ENCODE measurements at places on chromosomes 4 and X.

- peaks cover 16% of the 10 kb centered on the region for H3K4me1 ChIP-seq
- no peaks in the 10 kb centered on the region for H3K27me3 ChIP-seq
- H3K36me3 ChIP-seq = peaks cover 16% of the 10 kb centered on the region
- no peak overlapping the region for H3K4me3 ChIP-seq
These were observed 171.4 kb downstream of the SH3KBP1 start for GRCh38 chrX:19715711-19716638.

DNA sequence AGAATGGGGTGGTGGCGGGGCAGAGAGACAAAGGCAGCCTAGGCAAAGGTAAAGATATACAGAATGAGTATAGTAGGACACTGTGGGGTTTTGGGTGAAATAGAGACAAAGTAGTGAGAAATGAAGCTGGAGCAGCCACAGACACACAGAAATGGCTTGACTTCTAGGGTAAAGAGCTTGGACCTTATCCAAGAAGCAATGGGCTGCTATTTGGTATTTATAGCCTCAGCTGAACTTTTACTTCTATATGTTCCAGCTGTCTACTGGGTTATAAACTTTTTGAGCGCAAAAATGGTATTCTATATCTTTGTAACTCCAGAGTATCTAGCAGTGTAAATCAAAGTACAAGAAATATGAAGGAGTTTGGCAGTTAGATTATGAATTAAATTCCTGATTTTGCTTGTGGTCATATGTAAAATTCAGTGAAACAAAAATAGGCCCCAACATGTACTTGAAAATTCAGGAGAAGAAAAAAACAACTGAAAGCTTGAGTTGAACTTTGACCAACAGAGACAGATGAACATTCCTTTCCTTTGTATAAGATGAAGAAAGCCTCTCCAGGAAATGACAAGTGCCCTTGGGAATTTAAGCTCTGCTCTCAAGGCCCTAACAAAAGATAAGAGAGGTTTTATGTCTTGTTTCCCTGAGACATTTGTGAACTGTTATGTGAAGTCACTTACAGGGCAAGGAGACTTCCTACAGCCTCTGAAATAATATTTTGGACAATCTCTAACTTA is 354.1 kb downstream of the CHIC1 start:
- no peaks in the 10 kb centered on the region for H3K27me3 ChIP-seq
- H3K4me1 ChIP-seq = no peaks in the 10 kb centered on the region
- H3K36me3 ChIP-seq = no peaks in the 10 kb centered on the region
- no peak for DNase-seq
- no peak overlapping the region for H3K4me3 ChIP-seq

GRCh38 chr4:17535242-17535641 is 20.3 kb downstream of the CLRN2 start:
- H3K36me3 ChIP-seq = no peaks in the 10 kb centered on the region
- H3K4me3 ChIP-seq = no peak overlapping the region
- no peak overlapping the region for H3K27ac ChIP-seq
- DNase-seq = no peak
- peaks cover 4% of the 10 kb centered on the region for H3K27me3 ChIP-seq
- no peaks in the 10 kb centered on the region for H3K4me1 ChIP-seq

DNA sequence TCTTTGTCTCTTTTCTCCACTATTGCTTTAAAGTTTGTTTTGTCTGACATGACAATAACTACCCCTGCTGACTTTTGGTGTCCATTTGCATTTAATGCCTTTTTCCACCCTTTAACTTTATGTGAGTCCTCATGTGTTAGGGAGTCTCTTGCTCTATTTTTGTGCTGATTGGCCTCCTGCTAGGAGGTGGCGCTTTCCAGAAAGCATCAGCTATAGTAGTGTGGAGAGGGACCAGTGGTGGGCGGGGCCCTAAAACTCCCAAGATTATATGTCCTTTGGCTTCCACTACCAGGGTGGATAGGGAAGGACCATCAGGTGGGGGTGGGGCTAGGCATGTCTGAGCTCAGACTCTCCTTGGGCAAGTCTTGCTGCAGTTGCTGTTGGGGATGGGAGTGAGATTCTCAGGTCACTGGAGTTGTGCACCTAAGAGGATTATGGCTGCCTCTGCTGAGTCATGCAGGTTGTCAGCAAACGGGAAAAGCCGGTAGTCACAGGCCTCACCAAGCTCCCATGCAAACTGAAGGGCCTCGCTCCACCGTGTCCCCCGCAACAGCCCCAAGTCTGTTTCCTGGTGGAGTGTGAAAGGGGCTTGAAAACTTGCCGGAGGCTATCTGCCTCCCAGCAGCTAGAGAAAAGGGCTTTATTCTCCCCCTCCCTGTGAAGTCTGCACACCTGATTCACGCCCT is 156.3 kb downstream of the CPEB2 start:
- no peaks in the 10 kb centered on the region for H3K36me3 ChIP-seq
- DNase-seq = no peak
- H3K4me3 ChIP-seq = no peak overlapping the region
- H3K27ac ChIP-seq = no peak overlapping the region
- H3K27me3 ChIP-seq = peaks cover 8% of the 10 kb centered on the region

- no peaks in the 10 kb centered on the region for H3K36me3 ChIP-seq
- H3K4me1 ChIP-seq = no peaks in the 10 kb centered on the region
- H3K27ac ChIP-seq = no peak overlapping the region
- no peak for DNase-seq
- H3K4me3 ChIP-seq = no peak overlapping the region
These were observed 245.1 kb downstream of the INPP4B start for GRCh38 chr4:142600952-142601351.

DNA sequence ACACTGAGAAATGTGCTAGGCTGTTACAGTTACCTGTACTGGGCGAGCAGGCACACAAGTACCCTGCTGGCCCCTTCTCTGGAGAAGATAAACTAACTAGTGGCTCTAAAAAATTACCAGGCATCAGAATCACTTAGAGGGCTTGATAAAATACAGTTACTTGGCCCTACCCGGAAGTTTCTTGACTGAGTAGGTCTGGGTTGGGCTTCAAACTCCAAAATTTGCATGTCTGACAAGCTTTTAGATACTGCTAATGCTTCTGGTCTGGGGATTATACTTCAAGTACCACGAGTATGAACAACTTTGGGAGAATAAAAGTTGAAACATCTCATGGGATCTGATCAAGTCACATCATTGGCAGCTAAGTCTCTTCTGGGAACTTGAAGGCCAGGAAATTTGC is 30.8 kb downstream of the CEP135 start:
- H3K27ac ChIP-seq = peak overlapping the region; percentile 73
- H3K4me1 ChIP-seq = peaks cover 37% of the 10 kb centered on the region
- H3K27me3 ChIP-seq = no peaks in the 10 kb centered on the region

DNA sequence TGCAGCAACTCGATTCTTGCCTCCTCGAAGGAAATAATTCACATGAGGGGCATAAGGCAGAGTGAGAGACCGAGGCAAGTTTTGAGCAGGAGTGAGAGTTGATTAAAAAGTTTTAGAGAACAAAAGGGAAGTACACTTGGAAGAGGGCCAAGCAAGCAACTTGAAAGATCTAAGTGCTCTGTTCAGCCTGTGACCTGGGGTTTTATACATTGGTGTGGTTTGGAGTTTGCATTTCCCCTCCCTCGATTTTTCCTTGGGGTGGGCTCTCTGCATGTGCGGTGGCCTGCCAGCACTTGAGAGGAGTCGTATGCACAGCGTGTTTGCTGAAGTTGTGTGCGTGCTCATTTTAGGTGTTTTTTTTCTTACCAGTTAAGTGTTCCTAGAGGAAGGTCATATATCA is 356.4 kb downstream of the KLHL4 start:
- no peak overlapping the region for H3K4me3 ChIP-seq
- no peaks in the 10 kb centered on the region for H3K36me3 ChIP-seq
- no peak for DNase-seq
- H3K27ac ChIP-seq = no peak overlapping the region
- H3K27me3 ChIP-seq = no peaks in the 10 kb centered on the region
- H3K4me1 ChIP-seq = no peaks in the 10 kb centered on the region

- H3K4me1 ChIP-seq = no peaks in the 10 kb centered on the region
- no peak overlapping the region for H3K4me3 ChIP-seq
- H3K27ac ChIP-seq = no peak overlapping the region
These were observed 30.0 kb upstream of the GALNT7 start for GRCh38 chr4:173138624-173139023.

DNA sequence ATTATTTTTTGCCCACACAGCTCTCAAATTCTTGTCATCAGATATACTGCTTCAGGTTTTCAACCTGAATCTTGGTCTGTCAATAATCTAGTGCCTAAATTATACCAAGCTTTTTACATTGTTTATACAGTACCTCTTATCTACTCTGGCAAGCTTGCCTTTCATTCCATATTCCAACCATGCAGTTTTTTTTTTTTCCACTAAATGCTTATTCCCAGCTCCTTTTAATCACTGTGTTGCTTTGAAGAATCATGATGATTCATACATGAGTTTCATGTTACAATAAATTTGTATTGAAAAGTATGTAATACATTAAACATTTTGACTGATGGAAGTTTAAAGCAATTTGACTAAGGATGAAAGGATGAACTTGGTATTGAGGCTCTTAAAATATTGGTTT is 949.0 kb downstream of the CCSER1 start:
- H3K27ac ChIP-seq = no peak overlapping the region
- no peak for DNase-seq
- H3K4me1 ChIP-seq = no peaks in the 10 kb centered on the region
- H3K27me3 ChIP-seq = no peaks in the 10 kb centered on the region
- H3K36me3 ChIP-seq = no peaks in the 10 kb centered on the region

- no peak overlapping the region for H3K4me3 ChIP-seq
- no peak for DNase-seq
- H3K4me1 ChIP-seq = peaks cover 7% of the 10 kb centered on the region
- H3K27ac ChIP-seq = no peak overlapping the region
These were observed 30.8 kb upstream of the AFAP1 start for GRCh38 chr4:7970361-7970946.

DNA sequence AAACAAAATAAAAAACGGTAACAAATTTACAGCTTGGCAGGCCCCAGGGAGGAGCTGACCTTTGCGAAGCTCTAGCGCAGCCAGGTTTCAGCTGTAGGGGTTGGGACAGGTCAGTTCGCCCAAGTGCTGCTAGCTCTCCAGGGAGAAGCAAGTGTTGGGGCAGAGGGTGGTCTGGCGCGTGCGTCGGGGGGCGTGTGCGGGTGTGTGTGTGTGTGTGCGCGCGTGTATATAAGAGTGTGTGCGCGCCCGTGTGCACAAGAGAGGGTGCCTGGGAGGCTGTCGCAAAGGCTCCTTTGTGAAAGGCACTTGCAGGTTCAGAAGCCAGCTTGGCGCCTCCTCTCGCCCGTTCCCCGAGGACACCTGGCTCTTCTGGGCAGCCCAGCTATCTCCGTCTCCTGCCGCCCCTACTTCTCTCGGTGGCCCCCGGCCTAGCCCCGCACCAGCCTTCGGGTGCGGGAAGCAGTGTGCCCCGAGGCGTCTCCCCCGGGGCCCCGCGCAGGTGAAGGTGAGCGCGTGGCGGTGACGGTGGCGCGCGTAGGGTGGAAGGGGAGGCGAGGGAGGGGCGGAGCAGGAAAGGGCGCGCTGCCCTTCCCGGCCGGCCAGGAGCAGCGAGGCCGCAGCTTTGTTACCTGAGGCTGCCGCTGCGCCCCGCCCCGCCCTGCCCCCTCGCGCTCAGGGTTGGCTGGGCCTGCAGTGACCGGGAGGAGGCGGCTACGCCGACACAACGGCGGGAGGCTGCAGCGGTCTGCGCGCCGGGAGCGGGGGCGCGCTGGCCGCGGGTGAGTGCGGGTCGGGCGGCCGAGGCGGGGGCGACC is at the start of gene FHDC1:
FHDC1 (plus strand) TSS at position 693 of the 815 bp plus-strand sequence. CDS start 6,735 bp downstream, outside the sequence.
- H3K27me3 ChIP-seq = peaks cover 50% of the 10 kb centered on the region
- no peaks in the 10 kb centered on the region for H3K36me3 ChIP-seq
- H3K27ac ChIP-seq = no peak within 1 kb of the TSS
- H3K4me1 ChIP-seq = peaks cover 22% of the 10 kb centered on the region
- peak within 1 kb of the TSS; percentile 73 for H3K4me3 ChIP-seq

DNA sequence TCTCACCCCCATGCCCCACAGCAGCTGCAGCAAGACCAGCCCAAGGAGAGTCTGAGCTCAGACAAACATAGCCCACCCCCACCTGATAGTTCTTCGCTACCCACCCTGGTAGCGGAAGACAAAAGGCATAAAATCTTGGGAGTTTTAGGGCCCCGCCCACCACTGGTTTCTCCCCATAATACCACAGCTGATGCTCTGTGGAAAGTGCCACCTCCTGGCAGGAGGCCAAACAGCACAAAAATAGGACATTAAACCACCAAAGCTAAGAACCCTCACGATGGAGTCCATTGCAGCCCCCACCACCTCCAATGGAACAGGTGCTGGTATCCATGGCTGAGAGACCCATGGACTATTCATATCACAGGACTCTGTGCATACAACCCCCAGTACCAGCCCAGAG is 226.7 kb downstream of the SNCA start:
- no peaks in the 10 kb centered on the region for H3K4me1 ChIP-seq
- no peak for DNase-seq
- no peak overlapping the region for H3K27ac ChIP-seq
- no peaks in the 10 kb centered on the region for H3K27me3 ChIP-seq
- H3K36me3 ChIP-seq = no peaks in the 10 kb centered on the region

Measured in activated B cell treated with CpG ODN at 0.5 μM for 24 hours (primary cell).